ENCODE measurements at places on chromosomes 5 and 9. TPM values are rescaled to one million over a fixed set of nuclear protein-coding genes. Genes with fewer than 3 reads are reported as not detected.

The TAF11L6 gene
- not detected for total RNA-seq

The PCDHB9 gene
- total RNA-seq, result not detected

DNA sequence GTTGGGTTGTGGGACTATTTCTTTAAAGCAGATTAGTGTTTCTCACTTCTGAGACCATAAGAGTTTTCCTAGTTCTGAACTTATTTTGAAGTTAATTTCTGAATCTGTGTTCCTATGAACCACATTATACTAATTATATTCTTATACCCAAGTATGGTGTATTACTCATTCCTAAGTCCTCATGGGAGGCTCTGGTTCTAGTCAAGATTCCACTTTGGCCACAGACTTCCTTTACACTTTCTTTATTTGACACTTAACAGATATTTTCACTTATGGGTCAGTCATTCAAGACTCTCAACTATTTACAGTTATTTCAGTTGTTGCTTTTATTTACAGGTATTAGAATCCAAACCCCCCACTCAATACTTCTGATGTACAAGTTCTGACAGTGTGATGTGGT, 937.2 kb upstream of the TYRP1 start:
- no peak for DNase-seq
- H3K4me3 ChIP-seq, result no peak overlapping the region
- no peak overlapping the region for H3K27ac ChIP-seq
- no peaks in the 10 kb centered on the region for H3K4me1 ChIP-seq
- no peaks in the 10 kb centered on the region for H3K36me3 ChIP-seq
- no peaks in the 10 kb centered on the region for H3K27me3 ChIP-seq

The SOX30 gene
- total RNA-seq, result 0.44 TPM

The NXNL2 gene
- total RNA-seq, result not detected

The HEMGN gene
- 1.5 TPM for total RNA-seq

GRCh38 chr5:156230887-156231286, 96.1 kb upstream of the SGCD start:
- H3K36me3 ChIP-seq, result no peaks in the 10 kb centered on the region
- no peak for DNase-seq
- H3K27ac ChIP-seq, result no peak overlapping the region
- no peak overlapping the region for H3K4me3 ChIP-seq

- H3K4me1 ChIP-seq, result no peaks in the 10 kb centered on the region
- no peaks in the 10 kb centered on the region for H3K36me3 ChIP-seq
- H3K27ac ChIP-seq, result no peak overlapping the region
- H3K27me3 ChIP-seq, result peaks cover 8% of the 10 kb centered on the region
- no peak overlapping the region for H3K4me3 ChIP-seq
- no peak for DNase-seq
Measured at GRCh38 chr9:75504721-75505120, 385.8 kb upstream of the PCSK5 start.

DNA sequence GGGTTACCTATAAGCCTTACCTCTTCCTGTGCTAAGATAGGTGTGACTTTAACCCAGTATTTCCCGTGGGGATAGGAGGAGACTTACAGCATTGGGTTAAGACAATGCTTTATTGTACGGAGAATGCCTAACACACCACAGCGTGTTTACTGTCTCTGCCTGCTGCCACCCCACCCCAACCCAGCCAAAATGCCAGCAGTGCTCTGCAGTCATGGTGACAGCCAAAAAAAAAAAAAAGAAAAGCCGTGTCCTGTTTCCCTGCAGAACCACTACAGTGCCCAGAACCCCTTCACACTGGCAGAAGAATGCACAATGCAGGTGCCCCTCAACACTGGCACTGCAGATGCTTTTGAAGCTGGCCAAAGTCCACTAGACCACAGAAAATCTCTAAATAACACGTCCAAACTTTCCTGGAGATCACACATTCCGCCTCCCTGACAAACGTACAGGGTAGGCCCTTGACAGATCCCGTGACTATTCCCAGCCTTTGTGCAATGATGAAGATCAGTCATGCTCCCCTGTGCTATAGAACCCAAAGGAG, 102.2 kb downstream of the SERINC5 start:
- peak overlapping the region; percentile 83 for H3K27ac ChIP-seq
- DNase-seq, result no peak
- peaks cover 60% of the 10 kb centered on the region for H3K36me3 ChIP-seq
- H3K4me1 ChIP-seq, result peaks cover 61% of the 10 kb centered on the region

DNA sequence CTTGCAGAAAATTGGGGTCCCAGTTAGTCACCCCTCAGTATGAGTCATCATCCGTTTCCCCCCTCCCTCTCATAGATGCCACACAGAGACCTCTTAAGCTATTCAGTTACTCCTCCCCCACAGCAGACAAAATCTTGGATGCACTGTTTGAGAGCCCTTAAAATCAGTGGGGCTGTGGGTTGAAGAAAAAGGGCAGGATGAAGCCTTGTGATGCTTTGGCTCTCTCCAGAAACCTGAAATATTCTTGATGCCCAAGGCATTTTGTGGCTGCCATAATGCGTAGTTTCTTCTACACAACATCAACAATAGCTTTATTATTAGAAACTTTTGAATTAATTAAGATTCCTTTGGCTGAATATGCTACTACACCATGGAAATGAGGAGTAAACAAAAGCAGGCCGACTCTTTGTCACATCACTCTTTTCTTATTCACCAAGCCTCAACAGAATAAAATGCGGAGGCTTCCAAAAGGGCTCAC, 133.8 kb downstream of the MRPS30 start:
- peaks cover 12% of the 10 kb centered on the region for H3K4me1 ChIP-seq
- no peaks in the 10 kb centered on the region for H3K27me3 ChIP-seq
- no peak overlapping the region for H3K4me3 ChIP-seq
- no peaks in the 10 kb centered on the region for H3K36me3 ChIP-seq

The CSF2 gene
- total RNA-seq, result 59.5 TPM

The SPINK6 gene
- total RNA-seq, result not detected

The RABGAP1 gene
- 27.2 TPM for total RNA-seq

DNA sequence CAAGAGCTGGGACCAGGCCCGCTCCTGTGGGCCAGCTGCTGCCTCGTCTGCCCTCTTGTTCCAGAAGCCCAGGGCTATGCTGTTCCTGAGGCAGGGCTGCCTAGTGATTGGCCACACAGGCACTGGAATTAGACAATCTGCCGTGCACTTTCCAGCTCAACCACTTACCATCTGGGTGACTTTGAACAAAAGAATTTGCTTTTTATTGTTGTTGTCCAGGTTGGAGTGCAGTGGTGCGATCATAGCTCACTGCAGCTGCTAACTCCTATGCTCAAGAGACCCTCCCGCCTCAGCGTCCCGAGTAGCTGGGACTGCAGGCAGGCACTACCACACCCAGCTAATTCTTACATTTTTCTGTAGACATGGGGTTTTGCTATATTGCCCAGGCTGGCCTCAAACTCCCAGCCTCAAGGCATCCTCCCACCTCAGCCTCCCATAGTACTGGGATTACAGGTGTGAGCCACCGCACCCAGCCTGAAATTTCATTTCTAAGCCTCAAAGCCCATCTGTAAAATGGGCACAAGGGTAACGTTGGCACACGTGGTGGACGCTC, 1.2 kb upstream of the NEK6 start:
- H3K4me1 ChIP-seq, result peaks cover 38% of the 10 kb centered on the region
- H3K27me3 ChIP-seq, result peaks cover 50% of the 10 kb centered on the region
- peak overlapping the region; percentile 77 for H3K4me3 ChIP-seq
- H3K27ac ChIP-seq, result no peak overlapping the region

DNA sequence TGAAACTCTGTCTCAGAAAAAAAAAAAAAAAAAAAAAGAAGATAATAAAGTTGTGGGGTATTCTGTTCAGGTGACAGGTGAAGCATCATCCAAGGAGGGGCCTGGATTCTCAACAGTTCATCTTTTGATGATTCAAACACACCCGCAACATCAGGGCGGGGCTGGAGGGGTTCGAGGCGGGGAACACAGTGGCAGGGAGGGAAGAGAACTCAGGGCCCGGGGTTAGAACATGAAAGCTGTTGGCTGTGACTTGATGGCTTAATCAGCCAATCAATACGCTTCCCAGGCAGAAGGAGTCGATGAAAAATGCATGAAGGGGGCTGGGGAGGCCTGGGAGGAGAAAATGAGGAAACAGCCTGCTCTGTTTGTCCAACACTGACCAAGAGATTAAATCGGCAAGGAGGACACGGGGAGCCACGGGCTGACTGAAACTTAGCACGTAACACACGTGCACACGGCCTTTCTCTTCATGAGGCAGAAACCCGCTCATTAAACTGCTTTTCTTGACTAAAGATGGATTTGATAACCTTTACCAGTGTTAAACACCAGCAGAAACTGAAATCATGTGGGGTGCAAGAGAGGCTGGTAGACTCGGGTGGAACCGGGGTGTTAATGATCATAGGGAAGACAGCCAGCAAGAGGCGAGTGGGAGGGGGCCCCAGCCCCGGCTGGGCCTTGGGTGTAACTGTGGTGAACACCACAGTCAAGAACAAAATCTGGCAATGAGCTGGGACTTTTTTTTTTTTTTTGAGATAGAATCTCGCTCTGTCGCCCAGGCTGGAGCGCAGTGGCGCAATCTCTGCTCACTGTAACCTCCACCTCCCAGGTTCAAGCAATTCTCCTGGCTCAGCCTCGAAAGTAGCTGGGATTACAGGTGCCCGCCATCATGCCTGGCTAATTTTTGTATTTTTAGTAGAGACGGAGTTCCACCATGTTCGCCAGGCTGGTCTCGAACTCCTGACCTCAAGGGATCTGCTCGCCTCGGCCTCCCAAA, 105.7 kb upstream of the RAPGEF1 start:
- H3K27me3 ChIP-seq, result peaks cover 4% of the 10 kb centered on the region
- H3K4me1 ChIP-seq, result peaks cover 6% of the 10 kb centered on the region
- DNase-seq, result peak; percentile 53
- no peak overlapping the region for H3K4me3 ChIP-seq
- no peaks in the 10 kb centered on the region for H3K36me3 ChIP-seq
- peak overlapping the region; percentile 53 for H3K27ac ChIP-seq

DNA sequence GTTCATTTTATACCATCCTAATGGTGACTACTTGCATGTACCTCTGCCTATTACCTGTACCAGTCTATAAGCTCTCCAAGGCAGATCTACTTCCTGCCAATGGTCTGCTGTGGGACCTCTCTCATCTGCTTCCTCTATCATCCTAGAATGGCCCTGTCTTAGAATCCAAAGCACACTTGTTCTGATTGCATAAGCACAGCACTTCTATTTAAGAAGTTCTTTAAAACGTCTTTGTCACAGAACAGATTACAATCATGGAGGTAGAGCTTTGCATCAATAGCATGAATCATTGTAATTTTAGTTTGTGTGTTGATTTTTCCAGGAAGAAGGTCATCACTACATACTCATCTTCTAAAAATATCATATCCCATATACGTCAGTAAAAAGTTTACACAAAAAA, 131.8 kb upstream of the ACOT12 start:
- H3K36me3 ChIP-seq, result peaks cover 3% of the 10 kb centered on the region
- peaks cover 27% of the 10 kb centered on the region for H3K4me1 ChIP-seq
- no peak overlapping the region for H3K4me3 ChIP-seq
- DNase-seq, result no peak
- peak overlapping the region; percentile 72 for H3K27ac ChIP-seq

The STPG3 gene
- not detected for total RNA-seq

DNA sequence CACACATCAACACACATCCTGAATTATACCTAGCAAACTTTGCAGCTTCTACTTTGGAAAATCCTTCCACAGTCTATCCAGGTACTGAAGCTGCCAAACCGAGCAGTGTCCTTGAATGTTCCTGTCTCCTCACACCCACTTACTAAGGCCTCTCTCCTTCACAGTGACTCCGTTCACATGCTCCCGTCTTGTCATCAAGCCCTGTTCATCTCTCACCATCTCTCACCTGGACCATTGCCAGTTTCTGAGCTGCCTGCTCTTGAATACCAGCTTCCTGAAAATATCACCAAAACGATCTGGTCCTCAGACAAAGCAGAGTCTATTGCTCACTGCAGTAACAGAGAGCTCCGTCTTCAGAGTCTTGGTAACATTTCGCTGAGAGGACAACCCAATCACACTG, 57.4 kb downstream of the GCNT1 start:
- H3K36me3 ChIP-seq, result no peaks in the 10 kb centered on the region
- no peak overlapping the region for H3K4me3 ChIP-seq
- DNase-seq, result peak; percentile 16

The SLC22A5 gene
- total RNA-seq, result 3.7 TPM

The SLC25A51 gene
- 29.4 TPM for total RNA-seq

DNA sequence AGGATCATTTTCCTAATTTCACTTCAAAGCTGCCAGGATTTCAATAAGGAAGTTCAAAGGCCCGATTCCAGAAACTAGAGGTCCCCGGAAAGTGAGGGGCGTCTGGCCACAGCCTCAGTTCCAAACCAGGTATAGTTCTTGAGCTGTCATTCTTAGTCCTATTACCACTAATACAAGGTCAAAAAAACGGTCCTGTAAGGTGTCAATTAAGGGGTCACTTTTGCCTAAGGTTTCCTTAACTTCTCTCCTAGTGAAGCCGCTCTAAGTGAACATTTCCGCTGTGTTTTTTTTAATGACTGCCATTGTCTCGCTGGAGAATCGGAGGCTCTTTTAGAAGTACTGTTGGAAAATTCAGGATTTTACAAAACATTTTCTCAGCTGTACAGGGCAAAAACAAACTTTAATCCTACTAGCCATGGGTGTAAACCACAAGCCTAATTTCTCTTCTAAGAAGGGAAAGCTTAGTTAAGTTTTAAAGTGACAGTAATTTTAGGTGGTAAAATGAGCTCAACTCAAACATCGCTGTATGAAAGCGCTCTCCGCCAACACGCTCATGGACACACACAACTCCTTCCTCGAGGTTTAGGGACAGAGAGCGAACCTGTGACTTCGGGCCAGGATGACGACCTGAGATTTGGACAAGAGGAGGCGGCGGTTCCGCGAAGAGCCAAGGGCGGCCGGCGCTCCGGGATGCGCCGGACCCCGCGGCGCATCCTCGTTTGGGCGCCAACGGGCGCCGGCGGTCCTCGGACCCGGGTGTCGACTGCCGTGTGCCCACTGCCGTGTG, 76.7 kb upstream of the IFNE start:
- H3K4me3 ChIP-seq, result peak overlapping the region; percentile 86
- H3K27me3 ChIP-seq, result peaks cover 30% of the 10 kb centered on the region
- peak overlapping the region; percentile 80 for H3K27ac ChIP-seq
- peak; percentile 29 for DNase-seq
- peaks cover 27% of the 10 kb centered on the region for H3K4me1 ChIP-seq

- no peak overlapping the region for H3K27ac ChIP-seq
- DNase-seq, result no peak
- H3K4me3 ChIP-seq, result no peak overlapping the region
- H3K36me3 ChIP-seq, result no peaks in the 10 kb centered on the region
- peaks cover 2% of the 10 kb centered on the region for H3K27me3 ChIP-seq
Measured at GRCh38 chr5:136423944-136424606, 58.7 kb upstream of the TRPC7 start.

DNA sequence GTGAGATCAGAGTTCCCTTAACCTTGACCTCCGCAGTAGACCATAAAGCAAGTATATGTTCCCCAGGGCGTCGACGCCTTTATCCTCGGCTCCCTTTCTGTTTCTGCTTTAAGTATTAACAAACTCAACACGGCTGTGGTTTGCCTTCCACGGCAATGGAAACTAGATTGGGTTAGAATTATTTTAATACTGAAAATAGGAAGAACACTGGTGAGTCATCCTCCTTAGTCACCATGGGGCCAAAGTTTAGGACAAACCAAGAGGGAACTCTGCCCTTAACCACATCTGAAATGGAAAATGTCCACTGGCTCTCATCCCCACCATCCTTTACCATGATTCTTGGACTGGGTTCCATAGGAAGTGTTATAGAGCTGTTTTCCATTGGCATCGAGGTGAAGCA, 386.1 kb downstream of the ACTL7B start:
- H3K4me3 ChIP-seq, result no peak overlapping the region
- no peaks in the 10 kb centered on the region for H3K36me3 ChIP-seq
- no peaks in the 10 kb centered on the region for H3K4me1 ChIP-seq

- H3K4me1 ChIP-seq, result no peaks in the 10 kb centered on the region
- no peak overlapping the region for H3K27ac ChIP-seq
- no peak overlapping the region for H3K4me3 ChIP-seq
- H3K36me3 ChIP-seq, result no peaks in the 10 kb centered on the region
- DNase-seq, result no peak
Measured at GRCh38 chr5:11248966-11249365, 487.9 kb upstream of the DAP start.

Data from activated CD4-positive, alpha-beta T cell treated with anti-CD3 and anti-CD28 coated beads for 36 hours (primary cell).